ENCODE measurements at places on chromosomes 7 and 10.

DNA sequence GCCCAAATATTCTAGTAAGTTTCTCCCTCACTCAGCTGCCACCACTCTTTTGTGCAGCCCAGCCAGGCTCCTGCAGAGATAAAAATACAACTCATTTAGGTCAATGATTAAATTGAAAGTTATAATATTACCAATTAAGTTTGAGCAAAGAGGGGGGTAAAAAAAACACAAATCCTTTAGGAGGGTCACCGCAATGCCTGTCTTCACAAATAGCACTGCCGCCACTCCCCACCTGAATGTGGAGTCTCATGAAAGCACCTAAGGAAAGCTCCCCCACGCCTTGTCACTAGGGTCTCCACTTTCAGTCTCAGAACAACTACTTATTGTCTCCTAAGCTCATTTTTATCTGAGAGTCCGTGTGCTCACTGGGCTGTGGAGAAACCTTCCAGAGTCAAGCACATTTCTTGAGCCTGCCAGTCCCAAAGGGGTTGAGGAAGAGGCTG, 148.7 kb downstream of the FGFR2 start:
- DNase-seq, result no peak

DNA sequence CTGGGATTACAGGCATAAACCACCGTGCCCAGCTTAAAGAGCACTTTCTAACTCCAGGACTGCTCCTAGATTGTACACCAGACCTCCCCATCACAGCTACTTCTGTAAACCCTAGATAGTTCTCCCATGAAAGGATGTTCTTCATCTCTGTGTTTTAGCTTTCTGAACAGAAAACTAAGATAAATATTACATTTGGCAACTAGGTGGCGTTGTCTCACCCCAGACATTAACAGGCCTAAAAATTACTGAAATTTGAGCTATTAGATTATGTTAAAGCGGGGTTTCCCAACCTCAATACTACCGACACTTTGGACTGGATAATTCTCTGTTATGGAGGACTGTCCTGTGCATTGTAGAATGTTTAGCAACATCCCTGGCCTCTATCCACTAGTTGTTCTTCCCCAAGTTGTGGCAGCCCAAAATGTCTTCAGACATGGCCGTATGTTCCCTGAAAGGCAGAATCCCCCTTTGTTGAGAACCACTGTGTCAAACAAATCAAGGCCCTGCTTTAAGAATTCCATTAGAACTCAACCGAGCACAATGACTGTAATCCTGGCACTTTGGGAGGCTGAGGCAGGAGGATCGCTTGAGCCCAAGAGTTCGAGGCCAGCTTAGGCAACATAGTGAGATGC, 19.1 kb downstream of the ATOH7 start:
- no peak for DNase-seq

DNA sequence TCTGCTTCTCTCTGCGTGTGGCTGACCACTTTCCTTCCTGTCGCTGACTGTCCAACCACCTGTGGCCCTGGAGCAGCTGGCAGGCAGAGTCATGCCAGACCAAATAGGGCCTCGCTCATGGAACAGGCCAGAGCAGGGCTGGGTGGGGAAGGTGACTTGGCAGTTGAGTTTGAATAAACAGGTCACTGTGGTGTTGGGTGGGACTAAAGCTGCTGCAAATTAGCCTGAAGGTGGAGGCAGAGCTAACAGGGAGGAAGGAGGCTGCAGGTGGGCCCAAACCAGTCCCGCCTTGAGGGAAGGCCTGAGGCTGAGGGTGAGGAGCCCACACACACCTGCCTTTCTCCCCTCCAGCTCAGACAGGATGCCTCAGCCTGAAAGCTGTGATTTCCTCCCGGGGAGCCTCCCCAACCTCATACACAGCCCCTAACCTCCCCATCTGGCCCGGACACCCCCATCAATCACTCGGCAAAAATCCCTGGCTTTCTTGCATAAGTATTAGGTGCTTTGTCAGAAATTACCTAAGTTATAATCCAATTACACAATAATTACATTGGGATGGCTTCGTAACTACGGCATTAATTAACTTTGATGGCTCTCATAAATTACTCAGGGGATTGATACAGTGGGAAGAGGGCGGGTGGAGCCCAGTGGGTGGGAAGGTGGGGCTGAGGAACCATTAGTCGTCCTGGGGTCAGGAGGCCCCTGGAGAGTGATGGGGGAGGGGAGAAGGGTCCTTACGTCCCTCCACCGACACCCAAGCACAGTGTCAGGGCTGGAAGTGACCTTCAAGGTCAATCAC, 97.7 kb upstream of the PCBD1 start:
- no peak for DNase-seq

DNA sequence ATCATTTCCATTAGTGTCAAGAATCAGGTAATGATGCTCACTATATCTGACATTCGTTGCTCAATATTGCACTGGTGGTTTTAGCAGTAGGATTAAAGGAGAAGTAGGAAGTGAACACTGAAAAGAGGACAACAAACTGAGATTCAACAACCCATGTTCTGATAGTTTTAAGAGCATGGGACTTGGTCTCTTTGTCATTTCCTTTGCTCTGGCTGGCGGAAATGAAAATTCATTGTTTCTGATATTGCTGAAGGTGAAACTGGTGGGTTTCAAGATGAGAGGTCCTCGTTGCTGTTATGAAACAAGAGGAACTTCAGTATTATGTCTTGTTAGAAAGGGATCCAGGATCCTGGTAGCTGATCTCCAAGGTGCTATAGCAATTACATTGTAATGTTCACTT, 129.0 kb downstream of the DNAH11 start:
- no peak for DNase-seq

DNA sequence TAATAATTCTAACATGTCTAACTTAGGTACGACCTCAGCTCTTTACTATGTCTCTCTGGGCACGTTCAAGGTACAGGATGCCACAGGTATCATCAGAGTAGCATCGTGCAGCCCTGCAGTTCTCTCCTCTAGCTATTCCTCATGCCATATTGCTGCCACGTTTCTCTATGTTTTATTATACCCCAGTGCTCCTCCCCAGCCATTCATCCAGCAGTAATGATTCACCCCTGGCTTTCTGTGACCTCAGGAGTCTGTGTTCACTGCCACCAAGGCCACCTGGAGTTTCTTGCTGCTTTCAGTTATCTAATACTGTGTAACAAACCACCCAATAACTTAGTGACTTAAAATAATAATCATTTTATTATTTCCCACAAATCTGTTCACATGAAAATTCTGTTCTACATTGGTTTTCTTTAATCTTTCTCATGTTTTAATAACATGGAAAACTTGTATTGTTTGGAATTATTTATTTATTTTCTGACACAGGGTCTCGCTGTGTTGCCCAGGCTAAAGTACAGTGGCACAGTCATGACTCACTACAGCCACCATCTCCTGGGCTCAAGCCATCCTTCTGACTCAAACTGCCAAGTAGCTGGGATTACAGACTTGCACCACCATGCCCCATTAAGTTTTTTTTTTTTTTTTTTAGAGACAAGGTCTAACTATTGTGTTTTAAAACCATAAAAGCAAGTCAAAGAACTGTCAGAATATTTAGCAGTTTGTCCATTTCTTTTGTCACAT, 21.8 kb downstream of the REEP3 start:
- no peak for DNase-seq

- peak; percentile 44 for DNase-seq
Measured at GRCh38 chr7:97971990-97972943, 17.7 kb downstream of the OCM2 start.

DNA sequence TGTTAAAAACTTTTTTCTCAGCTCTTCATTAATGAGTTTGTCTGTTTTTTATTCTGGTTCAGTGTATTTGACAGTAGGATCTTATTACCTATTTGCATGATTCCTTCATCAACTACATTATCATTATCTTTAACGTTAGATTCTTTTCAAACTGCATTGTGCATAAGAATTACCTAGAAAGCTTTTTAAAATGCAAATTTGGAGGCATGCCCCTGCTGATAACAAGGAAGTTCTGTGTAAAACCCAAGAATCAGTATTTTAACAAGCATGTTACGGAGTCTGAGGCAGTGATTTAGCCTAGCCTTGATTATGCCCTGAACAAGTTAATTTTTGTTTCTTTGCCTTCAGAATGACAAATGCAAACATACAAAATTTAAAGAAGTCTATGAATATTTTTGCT, 14.2 kb downstream of the AHR start:
- no peak for DNase-seq

DNA sequence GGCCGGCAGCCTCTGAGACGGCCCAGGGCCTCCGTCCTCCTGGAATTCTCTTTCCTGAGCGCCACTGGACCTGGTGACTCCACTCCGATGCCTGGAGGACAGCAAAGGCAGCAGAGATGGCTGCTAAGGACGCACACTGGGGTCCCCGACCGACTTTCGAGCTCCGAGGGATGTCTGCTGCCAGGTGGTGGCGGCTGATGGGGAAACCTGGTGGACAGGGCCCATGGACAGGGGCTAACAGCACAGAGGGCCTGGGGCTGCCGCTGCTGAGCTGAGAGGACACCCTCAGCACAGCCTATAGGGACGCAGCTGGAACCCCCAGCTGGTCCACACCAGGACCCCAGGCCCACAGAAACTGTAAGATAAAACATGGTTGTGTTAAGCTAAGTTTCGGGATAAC, 366.3 kb downstream of the DNAJB6 start:
- no peak for DNase-seq

DNA sequence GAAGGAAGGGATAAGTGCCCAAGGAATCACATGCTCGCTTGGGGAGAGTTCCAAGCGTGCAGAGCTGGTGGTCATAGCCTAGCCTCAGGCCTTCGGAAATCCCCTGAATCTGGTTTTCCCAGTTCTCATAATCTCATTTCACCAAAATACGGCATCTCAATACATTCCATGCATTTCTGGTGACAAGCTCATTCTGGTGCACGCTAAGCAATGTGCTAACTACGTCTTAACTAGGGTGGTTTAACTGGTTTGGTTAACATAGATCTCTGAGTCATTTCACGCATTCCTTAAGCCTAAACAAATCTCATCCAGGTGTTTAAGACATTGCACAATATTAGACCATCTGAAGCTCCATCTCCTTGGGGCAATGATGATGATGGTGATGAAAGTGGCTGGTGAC, 72.9 kb upstream of the STEAP1B start:
- DNase-seq, result no peak

DNA sequence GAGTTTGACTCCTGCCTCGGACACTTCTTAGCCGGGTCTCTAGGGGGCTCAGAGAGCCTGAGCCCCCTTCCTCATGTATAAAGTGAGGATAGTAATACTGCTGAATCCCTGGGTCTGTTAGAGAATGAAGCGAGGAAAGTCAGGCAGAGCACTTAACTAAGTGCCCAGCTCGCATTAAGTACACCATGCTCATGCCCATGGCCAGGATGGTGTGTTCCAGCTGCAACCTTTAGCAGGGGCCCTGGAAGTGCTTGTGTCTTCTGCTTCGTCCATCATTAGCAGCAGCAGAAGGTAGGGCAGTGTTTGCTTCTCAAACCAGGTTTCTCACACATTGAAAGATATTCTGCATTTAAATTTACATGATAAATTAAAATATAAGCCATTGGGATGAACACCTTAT, 27.3 kb upstream of the WDFY4 start:
- no peak for DNase-seq

DNA sequence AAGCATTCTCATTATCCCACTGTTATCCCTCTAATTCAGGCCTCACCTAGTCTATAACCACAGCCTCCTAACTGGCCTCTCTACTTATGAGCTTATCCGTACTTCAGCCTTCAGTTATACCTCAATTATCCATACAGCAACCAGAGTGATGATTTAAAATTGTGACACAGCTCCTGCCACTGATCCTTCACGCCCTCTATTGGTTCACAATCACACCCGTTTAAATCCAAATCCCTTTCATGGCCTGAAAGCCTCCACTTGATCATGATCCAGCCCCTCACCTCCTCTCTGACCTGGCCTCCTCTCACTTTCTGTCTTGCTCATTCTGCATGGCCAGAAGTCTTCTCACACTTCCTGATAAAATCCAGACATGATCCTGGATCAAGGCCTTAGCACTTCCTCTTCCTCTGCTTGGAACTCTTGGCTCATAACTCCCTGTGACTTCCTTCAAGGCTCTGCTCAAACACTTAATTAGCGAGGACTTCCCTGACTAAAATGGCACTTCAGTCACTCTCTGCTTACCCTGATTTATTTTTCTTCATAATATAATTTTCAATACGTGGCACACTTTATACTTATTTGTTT, 19.0 kb upstream of the TMEM26 start:
- DNase-seq, result no peak

All from C1 segment of cervical spinal cord (tissue), 14 donors.